ENCODE measurements at places on chromosomes 6 and 20. TPM values are rescaled to one million over a fixed set of nuclear protein-coding genes. Genes with fewer than 3 reads are reported as not detected.

Gene HFE
- polyA plus RNA-seq: 8.1 TPM

Gene PNPLA1
- polyA plus RNA-seq: 1.7 TPM

Gene PROKR2
- not detected for polyA plus RNA-seq

Gene SLC35D3
- 0.31 TPM for polyA plus RNA-seq

Gene ADGRF1
- polyA plus RNA-seq: 43.1 TPM

Gene KCNK5
- polyA plus RNA-seq: 10.7 TPM

Gene MED20
- polyA plus RNA-seq: 38.6 TPM

Gene PTPRA
- polyA plus RNA-seq: 97.5 TPM

Gene C20orf202
- polyA plus RNA-seq: 0.47 TPM

Gene LRRC73
- 1.6 TPM for polyA plus RNA-seq

Gene BIRC7
- polyA plus RNA-seq: 0.57 TPM

Gene SAMD3
- polyA plus RNA-seq: 1.4 TPM

Gene EFCAB8
- polyA plus RNA-seq: 0.09 TPM

Gene SGK2
- polyA plus RNA-seq: 38.9 TPM

Gene PTCRA
- not detected for polyA plus RNA-seq

Gene TNFRSF6B
- polyA plus RNA-seq: 2.2 TPM

Gene AIF1
- polyA plus RNA-seq: 80.6 TPM

Data from renal cortex interstitium (tissue), 15 donors.